ENCODE measurements at places on chromosomes 7 and 10.

DNA sequence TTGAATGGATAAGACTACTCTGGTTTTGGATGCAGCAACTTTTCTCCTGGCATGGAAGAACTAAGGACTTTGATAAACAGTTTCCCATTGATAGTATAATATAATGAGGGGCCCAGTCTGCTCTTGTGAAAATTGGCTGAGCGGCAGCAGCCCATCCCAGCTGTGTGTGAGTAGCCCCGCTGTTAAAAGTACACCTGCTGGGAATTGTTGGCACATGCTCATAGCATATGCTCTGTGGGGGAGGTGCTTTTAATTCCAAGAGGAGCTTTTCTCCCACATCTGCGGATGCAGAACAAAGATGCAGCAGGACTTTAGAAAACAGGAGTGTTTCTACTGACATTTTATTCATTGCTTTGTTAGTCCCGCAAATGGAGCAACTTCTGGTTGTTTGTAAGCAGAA is 19.0 kb downstream of the SRI start:
- no peak for DNase-seq

DNA sequence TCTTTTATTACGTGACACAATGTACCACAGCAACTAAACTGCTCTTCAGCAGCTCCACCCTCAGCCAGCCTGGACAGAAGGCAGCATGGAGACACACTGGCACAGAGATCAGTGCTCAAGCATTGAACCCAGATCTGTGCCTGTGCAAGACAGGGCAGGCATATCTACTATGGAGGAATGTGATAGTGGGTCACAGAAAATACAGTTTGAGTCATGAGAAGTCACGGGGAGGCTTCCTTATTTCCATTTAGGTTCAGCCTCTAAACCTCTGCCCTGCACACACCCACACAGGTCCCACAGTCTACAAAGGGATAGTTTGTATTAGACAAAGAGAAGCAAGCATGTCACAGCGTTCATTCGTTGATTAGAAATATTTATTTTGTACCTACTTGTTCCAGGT is 187.4 kb upstream of the AGR3 start:
- no peak for DNase-seq

- no peak for DNase-seq
These were observed 25.5 kb upstream of the KNDC1 start for GRCh38 chr10:133134411-133135115.

- DNase-seq: no peak
These were observed 765.9 kb downstream of the GRID1 start for GRCh38 chr10:85600744-85601081.

- no peak for DNase-seq
These were observed 102.0 kb downstream of the ADARB2 start for GRCh38 chr10:1635340-1635739.

- no peak for DNase-seq
These were observed 61.8 kb downstream of the NRP1 start for GRCh38 chr10:33272635-33273034.

DNA sequence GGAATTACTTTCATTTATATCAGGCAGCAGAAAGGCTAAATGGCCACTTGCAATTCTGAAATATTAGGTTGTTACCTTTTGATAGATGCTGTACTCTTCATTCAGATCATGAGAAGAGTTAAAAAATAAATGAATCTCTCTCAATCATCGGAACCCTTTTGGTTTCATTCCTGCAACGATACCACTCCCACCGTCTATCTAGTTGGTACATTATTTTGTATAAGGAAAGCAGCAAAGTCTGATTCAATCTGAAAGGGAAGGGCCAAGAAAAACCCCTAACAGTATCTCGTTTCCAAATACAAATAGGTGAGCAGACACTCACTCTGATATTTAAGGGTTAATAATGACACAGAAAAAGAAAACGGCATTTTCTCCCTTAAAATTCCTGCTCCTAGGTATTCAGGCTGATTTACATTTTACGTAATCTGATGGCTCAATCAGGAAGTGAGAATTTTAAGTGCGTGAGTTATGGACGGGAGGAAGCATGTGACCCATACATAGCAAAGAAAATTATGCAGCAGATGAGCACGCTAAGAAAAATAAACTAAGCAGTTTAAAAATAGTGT is 209.4 kb upstream of the KLF14 start:
- no peak for DNase-seq

GRCh38 chr7:133282094-133282493 is 29.2 kb downstream of the EXOC4 start:
- DNase-seq: no peak

DNA sequence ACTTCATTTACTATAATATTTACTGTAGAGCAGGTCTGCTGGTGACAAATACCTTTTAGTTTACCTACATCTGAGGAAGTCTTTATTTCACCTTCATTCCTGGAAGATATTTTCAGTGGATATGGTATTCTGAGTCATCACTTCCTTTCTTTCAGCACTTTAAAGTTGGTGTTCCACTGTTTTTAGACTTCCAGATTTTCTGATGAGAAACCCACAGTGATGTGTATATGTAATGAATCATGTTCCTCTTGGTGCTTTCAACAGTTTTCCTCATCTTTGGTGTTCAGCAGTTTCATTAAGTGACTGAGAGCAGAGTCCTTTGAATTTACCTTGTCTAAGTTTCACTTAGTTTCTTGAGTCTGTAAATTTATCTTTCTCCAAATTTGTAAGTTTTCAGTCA is 36.4 kb downstream of the COPG2 start:
- DNase-seq: no peak

GRCh38 chr7:30436046-30436445 is 42.5 kb downstream of the NOD1 start:
- DNase-seq: no peak

DNA sequence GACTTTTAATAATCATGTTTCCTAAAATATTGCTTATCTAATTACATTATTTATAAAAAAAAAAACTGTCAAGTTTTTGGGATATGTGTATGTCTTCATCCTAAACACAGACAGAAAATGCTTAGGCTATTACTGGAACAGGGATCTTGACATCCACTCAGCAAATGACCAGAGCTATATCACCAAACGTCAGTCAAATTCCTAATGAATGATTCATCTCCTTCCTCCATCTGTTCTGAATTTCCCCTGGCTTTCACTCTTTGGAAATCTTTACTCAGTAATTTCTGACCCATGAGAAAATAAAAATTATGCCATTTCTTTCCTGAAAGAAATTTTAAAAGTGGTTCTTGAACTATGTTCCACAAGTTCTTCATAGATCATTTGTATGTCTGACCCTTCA is 552.4 kb upstream of the KCND2 start:
- no peak for DNase-seq

GRCh38 chr7:20598459-20599309 is 16.8 kb upstream of the ABCB5 start:
- DNase-seq: no peak

GRCh38 chr7:12322284-12322902 is 81.3 kb downstream of the VWDE start:
- no peak for DNase-seq

GRCh38 chr7:7820409-7820808 is 102.0 kb upstream of the RPA3 start:
- DNase-seq: no peak

DNA sequence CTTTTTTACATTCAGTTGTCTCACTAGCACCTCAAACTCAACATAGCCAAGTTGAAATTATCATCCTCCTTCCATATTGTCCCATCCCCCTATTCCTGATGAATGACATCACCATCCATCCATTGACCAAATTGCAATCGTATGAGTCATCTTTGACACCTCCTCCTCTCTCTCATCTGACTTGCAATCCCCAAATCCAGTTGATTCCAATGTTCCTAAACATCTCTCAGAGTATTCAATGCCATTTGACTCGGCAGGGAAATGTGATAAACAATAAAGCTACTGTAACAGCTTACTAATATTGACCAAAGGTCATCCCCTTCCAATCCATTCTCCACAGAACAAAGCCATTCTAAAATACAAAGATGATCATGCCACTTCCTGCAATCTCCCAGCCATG is 1047.8 kb downstream of the NRG3 start:
- DNase-seq: no peak

DNA sequence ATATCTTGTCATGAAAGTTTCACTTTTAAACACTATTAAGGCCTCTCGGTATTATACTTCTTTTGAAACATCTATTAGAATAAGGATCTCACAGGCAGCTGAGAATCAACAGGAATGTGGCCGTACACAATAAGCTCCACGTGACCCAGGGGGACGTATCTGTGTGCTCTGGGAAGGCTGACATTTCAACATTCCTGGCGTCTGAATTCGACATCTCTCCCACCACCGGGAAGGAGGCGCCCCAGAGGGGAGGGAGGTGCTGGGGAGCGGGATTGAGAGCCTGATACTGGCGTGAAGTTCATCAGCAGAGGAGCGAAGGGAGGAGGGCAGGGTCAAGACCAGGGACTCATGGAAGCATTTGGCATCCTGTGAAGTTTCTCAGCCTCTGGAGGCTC is 401.3 kb downstream of the DNAJB6 start:
- no peak for DNase-seq

DNA sequence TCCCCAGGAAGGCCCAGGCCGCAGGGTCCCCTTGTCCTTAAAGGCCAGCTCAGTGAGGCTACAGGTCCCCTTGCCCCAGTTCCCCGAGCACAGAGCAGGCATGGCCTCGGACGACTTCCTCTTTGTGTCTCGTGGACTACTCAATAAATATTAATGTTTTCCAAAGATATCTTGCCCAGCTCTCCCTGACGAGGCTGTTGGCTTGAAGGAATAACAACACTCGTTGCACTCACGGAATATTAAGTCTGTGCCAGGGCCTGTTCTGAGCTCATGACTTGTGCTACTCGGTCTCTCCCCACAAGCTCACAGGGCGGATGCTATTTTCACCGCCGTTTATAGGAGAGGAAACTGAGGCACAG is 68.2 kb downstream of the CUX1 start:
- DNase-seq: no peak

DNA sequence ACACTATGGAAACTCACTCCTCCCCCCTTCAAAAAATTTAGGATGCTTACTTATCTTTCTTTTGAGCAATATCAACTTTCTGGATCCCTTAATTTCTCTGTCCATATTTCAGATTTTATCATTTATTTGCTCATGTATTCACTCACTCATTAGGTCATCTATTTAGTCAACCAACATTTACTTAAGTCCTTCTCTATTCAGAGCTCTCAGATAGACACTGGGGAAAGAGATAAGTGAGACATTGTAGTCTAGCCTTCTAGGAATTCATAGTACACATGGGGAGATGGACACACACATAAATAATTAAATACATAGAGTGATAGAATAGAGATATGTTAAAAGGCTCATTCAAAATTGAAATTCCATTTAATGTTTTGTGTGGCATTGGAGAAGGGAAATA is 9.2 kb downstream of the CPN1 start:
- no peak for DNase-seq

GRCh38 chr10:16519908-16520861 is 1.5 kb downstream of the C1QL3 start:
- DNase-seq: no peak

GRCh38 chr7:152756116-152756515 is 3.4 kb upstream of the ACTR3B start:
- DNase-seq: no peak

- DNase-seq: no peak
These were observed 29.5 kb upstream of the ANKRD2 start for GRCh38 chr10:97543025-97543546.

DNA sequence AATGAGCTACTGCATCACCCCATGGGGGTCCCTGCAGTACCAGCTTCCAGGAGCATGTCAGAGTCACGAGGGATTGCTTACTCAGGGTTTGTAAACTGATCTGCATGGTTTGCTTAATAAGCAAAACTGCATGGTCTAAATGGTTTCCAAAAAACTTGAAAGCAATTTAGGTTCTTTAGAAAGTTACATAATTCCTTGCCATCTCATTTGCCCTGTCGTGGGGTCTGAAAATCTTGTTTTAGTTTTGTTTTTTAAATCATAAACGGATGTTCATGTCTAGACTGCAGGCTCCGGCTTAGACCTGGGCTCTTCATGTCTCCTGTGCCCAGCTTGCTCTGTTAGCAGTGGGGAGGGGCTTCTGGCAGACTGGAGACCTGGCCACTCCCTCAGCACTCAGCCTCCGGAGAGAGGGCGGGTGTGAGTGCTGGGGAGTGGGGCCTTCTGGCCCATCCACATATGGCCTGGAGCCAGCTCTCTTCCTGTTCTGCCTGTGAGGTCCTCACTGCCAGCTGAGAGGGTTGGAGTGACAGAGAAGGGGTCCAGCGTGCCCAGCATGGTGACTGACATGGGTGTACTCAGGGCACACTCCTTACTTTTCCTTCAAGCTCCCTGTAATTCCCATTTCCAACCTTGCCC is 17.5 kb downstream of the PRF1 start:
- no peak for DNase-seq

DNA sequence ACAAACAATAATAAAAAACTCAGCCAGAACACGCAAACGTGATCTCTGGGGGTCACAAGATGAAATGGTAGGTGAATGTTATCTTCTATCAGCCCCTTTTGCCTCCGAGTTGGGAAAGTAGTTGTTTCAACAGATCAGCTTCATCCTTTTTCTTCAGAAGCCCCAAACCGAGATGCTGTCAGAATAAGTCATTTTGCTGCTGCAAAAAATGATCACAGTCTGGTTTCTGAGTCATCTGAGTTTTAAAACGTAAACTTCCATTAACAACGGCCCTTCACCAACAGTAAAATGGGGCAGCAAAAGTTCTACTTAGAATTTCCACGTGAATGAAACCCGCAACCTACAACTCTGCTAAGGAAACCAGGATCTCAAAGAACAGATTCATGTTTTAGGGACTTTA is 44.9 kb downstream of the JCAD start:
- DNase-seq: no peak

DNA sequence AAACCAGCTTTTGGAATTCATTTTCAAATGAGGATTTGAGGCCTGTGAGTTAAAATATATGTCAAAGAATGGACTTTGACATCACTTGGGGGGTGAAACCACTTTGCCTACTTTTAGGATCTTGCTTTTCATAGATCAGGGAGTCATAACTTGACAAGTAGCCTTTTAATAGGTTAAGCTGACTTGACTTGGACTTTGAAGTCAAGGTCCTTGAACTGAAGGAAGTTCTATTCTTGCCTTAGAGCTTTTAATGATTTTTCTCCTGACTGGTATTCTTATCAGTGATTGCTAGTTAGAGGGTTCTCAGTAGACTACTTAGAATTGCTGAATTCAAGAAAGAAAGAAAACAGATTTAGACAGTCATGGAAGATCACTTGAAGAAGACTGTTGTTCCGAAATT is 17.7 kb downstream of the AGR2 start:
- no peak for DNase-seq

DNA sequence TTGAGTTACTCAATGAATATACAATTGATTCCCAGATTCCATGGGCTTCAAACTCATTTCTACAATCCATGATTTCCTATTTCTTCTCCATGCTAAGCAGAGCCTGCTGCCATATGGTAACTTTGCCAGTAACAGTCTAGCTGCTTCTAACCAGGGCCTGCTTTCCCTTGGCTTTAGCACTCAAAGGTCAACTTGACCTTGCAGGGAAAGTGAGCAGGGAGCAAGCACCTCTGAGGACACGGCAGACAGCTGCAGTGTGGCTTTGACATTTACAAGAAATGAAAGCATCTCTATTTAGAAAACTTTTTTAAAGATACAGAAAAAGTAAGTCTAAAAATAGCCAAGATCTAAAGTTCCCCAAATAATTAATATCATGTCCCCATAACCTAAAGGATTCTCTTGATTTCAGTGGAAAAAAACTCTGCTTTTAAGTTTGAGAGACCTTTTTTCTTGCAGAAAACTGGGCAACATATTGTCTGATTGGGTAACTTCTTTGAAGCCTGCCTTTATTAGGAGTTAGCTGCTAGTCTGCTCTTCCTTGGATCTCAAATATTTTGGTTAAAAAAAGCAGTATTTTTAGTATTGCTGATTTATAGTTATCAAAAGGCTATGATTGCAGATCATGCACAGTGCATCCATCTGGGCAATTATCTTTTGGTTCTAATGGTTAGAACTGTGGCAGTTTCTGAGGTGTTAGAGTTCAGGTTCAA is 257.9 kb downstream of the AHR start:
- no peak for DNase-seq

Measured in stimulated activated CD8-positive, alpha-beta memory T cell treated with anti-CD3 and anti-CD28 coated beads, Interleukin-2, amount 100 ng/mL, for 1 hour (primary cell).